Transverse colon (tissue), 4 donors: ENCODE measurements at places on chromosomes 2 and 18. TPM values are rescaled to one million over a fixed set of nuclear protein-coding genes. Genes with fewer than 3 reads are reported as not detected.

- DNase-seq, result no peak
These were observed 52.0 kb downstream of the TNP1 start for GRCh38 chr2:216807857-216808272.

Gene LAPTM4A
- total RNA-seq, result 122 TPM

- DNase-seq, result no peak
These were observed 111.6 kb downstream of the DTNA start for GRCh38 chr18:34821669-34822210.

Gene INPP5D
- total RNA-seq, result 15.7 TPM

DNA sequence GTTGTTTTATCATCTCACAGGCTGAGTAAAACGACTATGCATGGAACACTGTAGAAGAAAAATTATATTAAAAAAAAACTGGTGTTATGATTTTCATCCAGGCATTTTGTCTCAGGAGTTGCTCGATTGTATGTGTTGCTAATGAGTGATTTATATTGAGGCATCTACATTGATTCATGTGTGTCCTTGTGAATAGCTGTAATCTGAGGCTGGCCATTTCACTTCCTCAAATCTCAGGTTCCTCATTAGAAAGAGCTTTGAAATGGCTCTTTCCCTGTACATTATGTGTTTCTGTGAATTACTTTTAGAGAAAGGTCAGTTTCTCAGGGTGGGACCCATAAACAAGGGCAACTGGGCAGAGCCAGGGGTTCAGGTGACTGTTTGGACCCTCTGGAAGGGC lies 2.3 kb downstream of the IL18R1 start:
- DNase-seq, result no peak

DNA sequence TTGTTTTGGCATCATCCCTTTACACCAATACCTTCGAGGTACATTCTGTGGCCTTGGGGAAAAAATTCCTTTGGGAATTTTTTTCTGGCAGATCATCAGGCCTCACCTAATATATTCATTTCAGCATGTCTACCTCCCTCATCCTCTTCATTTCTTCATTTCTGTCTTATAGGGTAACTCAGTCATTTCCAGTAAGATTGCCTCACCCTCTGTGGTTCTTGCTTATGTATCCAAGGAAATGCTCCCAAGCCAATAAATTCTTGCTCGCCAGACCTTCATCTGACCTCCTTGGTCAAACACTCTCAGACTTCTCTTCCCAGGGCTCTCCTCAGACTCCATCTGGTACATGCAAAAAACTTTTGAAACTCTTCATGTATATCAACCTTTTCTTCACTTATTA lies 265.6 kb downstream of the TMX3 start:
- DNase-seq, result no peak

- no peak for DNase-seq
These were observed 14.0 kb downstream of the SFTPB start for GRCh38 chr2:85653996-85654395.
